ENCODE measurements at places on chromosomes 11 and 22. TPM values are rescaled to one million over a fixed set of nuclear protein-coding genes. Genes with fewer than 3 reads are reported as not detected.

DNA sequence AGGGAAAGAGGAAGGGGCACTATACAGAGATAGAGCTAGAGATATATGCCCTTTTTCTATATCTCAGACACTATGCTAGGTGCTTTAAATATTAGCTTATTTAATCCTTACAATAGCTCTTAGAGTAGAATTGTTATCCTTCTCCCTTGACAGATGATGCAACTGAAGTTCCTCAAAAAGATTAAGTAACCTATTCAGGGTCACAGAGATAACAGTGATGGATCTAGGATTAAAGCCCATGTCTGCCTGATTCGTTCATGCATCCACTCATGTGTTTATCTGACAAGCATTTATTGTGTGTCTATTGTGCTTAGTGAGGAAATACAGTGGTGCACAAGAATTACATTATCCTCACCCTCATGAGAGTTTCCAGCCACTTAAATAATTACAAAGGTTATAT lies 8.7 kb downstream of the CCDC83 start:
- DNase-seq, result no peak

GRCh38 chr11:46308631-46309419 lies 31.4 kb downstream of the CREB3L1 start:
- peak; percentile 88 for DNase-seq

DNA sequence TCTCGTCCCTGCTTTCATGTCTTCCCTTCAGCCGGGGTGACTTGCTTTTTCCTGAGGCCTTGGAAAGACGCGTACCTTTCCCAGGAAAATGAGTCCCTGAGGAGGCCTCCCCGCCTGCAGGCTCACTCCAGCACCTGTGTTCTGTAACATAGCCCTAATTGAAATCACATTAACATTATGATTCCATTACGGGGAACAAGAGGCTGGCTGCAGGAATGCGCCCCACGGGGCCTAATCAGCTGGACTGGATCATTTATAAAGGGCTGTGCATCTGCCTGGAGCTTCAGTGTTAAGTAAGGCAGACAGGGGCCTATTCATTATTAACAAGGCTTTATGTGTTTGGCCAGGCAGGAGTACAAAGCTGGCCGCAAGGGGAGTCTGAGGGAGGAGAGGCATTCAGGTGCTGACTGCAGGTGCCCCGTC lies 41.9 kb upstream of the TSPAN18 start:
- DNase-seq, result no peak

DNA sequence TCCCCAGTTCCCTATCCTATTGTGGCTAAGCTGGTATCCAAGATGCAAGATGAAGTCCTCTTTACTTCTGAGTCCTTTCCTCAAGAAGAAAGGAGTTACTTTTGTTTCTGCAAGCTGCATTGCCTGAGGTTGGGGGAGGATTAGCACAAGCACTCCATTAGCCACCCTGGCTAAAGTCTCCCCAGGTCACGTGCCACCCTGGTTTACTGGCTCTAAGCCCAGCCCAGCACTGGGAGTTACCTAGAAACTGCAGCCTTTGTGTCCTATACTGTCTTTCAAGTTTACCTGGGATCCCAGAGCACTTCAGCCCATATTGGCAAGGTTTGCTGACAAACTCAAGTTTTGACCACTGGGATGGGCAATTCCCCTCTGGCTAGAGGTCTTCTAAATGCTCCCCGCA lies 78.4 kb upstream of the DBX1 start:
- DNase-seq, result no peak

Gene TSKU
- 16.2 TPM for total RNA-seq

Measured in Right ventricle myocardium inferior (tissue), 1 donor.